ENCODE measurements at places on chromosomes 7 and 10. TPM values are rescaled to one million over a fixed set of nuclear protein-coding genes. Genes with fewer than 3 reads are reported as not detected.
A peak's percentile ranks its signal among the peaks of the same experiment; 100 is the strongest.

DNA sequence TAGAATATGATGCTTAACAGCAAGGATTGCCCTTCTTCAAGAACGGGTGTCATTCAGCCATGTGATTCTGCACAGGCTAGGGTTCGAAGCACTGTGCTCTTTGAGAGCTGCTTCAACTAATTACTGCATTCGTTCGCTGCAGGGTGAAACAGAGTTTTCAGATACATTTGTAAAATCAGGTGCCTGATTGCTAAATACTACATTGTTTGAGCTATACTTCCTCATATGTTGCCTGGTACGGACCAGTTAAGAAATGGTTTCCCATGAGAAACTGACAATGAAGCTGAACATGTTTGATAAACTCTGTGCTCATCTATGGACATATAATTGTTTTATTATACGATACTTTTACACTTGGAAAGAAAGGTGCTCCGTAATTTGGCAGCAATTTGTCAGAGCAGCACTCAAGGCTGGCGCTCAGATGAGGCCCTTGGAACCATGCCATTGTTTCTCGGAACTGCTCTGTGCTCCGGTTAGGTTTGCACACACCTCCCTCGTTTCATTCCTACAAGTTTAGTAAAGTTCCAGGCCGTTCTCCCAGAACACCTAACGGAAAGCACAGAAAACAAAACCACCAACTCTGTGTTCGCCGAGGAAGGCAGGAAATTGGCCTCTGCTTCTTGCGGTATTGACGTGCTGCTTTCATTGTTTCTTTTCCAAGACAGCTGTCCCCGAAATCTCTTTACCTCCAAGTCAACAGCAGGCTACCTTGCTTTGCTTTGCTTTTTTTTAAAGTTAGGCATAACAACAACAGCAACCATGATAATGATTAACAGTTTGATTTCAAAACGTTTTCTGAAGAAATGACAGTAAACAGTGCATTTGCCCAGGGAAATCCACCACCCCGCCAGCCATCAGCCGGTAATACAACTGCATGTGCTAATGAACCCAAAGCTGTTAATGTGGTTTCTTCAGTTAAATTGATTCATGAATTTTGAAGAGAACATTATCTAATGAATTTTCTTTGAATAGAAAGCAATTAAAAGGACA lies 206.9 kb downstream of the EBF3 start:
- H3K4me3 ChIP-seq, result no peak overlapping the region
- no peak overlapping the region for H3K27ac ChIP-seq
- H3K27me3 ChIP-seq, result no peaks in the 10 kb centered on the region
- DNase-seq, result no peak
- H3K4me1 ChIP-seq, result no peaks in the 10 kb centered on the region

GRCh38 chr10:3195726-3196125 lies 23.1 kb upstream of the PITRM1 start:
- H3K27me3 ChIP-seq, result peaks cover 16% of the 10 kb centered on the region
- peaks cover 19% of the 10 kb centered on the region for H3K4me1 ChIP-seq
- H3K36me3 ChIP-seq, result no peaks in the 10 kb centered on the region
- H3K27ac ChIP-seq, result no peak overlapping the region
- no peak for DNase-seq

DNA sequence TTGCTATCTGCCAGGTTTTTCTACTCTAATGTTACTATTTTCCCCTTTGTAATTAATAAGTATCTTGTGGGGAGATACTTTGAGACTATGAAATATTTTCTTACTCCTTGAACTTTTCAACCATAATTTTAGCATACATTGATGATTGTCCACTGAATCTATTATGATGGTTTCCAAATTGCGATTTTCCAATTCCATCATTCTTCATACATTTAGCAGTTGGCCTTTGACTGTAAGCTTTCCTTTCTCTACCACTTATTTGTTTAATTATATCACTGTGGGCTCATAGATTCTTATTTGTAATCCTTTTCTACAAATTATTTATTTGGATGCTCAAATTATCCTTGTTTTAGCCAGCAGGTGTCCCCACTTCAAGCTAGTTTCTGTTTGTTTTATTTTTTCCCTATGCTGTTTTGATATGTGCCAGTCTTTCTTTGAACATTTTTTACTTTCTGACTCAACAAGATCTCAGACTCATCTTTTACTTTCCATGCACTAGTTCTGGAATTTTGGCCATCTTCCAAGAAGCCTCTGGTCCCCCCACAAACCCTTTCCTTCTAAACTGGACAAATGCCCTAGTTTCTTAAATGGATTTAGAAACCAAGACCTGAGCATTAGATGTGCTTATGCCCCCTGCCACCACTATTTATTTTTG lies 11.4 kb upstream of the MRPS16 start:
- no peaks in the 10 kb centered on the region for H3K27me3 ChIP-seq
- no peak for DNase-seq
- H3K4me3 ChIP-seq, result no peak overlapping the region
- no peak overlapping the region for H3K27ac ChIP-seq

DNA sequence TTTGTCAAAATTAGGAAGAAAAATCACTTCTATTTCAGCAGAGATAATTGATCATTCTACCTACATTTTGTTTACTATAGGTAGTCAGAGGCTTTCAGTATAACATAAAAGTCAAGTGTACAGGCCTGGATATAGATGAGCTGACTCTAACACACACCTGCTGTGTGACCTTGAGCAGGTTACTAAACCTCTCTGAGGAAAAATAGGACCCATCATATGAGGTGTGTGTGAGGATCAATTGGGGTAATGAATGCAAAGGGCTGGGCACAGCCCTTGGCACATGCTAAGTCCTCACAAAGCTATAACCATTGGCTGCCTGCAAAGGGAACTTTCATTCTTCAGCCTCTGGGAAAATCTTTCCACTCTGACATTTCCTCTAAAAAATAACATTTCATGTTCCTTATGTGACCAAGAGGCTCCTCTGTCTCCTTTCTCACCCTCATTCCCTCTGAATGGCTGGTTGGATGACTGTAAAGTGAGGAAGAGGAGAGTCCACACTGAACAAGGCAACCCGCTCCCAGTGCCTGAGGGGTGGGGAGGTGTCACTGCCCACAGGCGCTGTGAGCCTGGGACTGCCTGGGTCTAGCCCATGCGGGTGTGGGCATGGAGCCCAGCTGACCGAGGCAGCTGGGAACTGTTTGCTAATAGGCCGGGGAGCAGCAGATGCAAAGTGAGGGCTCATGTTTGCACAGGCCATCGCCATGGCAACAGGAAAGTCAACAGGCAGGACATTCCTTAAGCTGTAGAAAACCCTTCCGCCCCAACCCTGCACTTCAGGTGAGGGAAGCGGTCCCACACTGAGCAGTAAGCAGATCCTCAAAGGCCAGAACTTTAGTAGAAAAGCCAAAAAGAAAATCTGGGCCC lies 36.8 kb downstream of the MYOF start:
- no peak overlapping the region for H3K27ac ChIP-seq
- H3K4me3 ChIP-seq, result no peak overlapping the region
- H3K36me3 ChIP-seq, result no peaks in the 10 kb centered on the region
- no peak for DNase-seq
- H3K4me1 ChIP-seq, result no peaks in the 10 kb centered on the region
- H3K27me3 ChIP-seq, result no peaks in the 10 kb centered on the region

DNA sequence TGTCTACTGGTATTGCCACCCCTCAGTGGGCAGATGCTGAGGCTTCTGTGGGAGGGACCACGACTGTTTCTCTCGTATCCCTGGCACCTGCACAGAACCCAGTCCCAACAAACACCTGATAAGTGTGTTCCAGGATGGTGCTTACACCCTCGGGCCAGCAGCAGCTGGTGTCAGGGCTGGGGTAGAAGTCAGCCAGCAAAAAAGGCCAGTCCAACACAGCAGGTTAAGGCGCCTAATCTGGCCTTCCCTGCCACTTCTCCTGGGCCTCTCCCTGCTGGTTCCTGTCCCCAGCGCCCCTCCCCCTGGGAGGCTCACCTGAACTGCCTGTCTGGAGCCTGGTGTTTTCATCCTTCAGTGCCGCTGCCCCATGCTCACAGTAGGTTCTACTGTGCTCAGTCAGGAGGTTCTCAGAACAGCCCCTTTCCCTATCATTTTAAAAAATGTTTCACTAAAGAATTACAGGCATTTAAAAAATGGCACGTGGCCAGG lies 20.0 kb downstream of the PODXL start:
- no peaks in the 10 kb centered on the region for H3K4me1 ChIP-seq
- H3K36me3 ChIP-seq, result no peaks in the 10 kb centered on the region
- H3K27me3 ChIP-seq, result no peaks in the 10 kb centered on the region
- no peak overlapping the region for H3K4me3 ChIP-seq
- H3K27ac ChIP-seq, result no peak overlapping the region

DNA sequence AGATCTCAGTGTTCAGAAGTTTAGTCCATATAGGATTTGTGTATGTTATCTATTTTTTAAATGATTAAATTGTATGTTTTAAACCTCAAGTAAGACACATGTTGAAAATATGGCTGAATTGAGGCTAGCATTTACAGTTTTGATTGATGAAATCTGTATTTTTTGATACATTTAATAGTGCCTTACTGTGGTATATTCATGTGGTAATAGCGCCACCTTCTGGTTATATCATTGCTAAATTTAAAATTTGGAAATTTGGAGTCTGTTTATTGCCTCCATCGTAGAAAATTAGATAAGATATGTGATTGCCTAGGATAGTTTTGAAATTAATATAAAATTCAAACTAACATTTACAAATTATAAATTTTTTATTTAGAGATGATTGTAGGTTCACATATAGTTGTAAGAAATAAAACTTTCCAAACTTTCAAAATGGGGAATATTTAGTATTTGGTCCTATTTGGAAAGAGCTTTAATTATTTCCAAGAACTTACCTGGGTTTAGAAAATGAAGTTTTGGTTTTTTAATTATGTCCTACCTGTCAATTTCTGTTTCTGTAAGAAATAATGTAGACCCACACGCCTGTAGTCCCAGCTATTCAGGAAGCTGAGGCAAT lies 19.1 kb upstream of the ARMS2 start:
- H3K4me3 ChIP-seq, result no peak overlapping the region
- no peaks in the 10 kb centered on the region for H3K27me3 ChIP-seq
- H3K27ac ChIP-seq, result no peak overlapping the region
- no peaks in the 10 kb centered on the region for H3K4me1 ChIP-seq
- peak; percentile 49 for DNase-seq

- no peaks in the 10 kb centered on the region for H3K36me3 ChIP-seq
- no peak overlapping the region for H3K27ac ChIP-seq
- H3K4me3 ChIP-seq, result no peak overlapping the region
- no peak for DNase-seq
- no peaks in the 10 kb centered on the region for H3K27me3 ChIP-seq
Observed at GRCh38 chr10:50506861-50507573, 116.7 kb downstream of the SGMS1 start.

DNA sequence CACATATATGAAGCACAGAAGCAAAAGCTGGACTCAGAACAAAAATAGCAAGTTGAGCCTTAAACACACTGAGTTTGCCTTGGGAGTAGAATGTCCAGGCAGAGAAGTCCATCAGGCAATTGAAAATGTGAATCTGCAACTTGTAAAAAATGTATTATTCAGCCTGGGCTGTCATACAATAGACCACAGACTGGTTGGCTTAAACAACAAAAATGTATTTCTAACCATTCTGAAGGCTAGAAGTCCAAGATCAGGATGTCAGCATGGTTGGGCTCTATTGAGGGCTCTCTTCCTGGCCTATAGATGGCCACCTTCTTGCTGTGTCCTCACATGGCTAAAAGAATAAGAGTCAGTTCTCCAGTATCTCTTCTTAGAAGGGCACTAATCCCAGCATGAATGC lies 76.5 kb upstream of the CAPZA2 start:
- no peaks in the 10 kb centered on the region for H3K36me3 ChIP-seq
- no peak overlapping the region for H3K27ac ChIP-seq
- no peak overlapping the region for H3K4me3 ChIP-seq
- DNase-seq, result no peak
- H3K27me3 ChIP-seq, result no peaks in the 10 kb centered on the region
- no peaks in the 10 kb centered on the region for H3K4me1 ChIP-seq

GRCh38 chr7:158450476-158451124 lies 137.0 kb downstream of the PTPRN2 start:
- no peak for DNase-seq
- H3K27me3 ChIP-seq, result peaks cover 6% of the 10 kb centered on the region
- no peak overlapping the region for H3K27ac ChIP-seq
- H3K36me3 ChIP-seq, result no peaks in the 10 kb centered on the region

- no peaks in the 10 kb centered on the region for H3K36me3 ChIP-seq
- H3K4me1 ChIP-seq, result peaks cover 36% of the 10 kb centered on the region
- H3K27me3 ChIP-seq, result peaks cover 5% of the 10 kb centered on the region
Observed at GRCh38 chr7:132488634-132489302, 87.5 kb downstream of the PLXNA4 start.

DNA sequence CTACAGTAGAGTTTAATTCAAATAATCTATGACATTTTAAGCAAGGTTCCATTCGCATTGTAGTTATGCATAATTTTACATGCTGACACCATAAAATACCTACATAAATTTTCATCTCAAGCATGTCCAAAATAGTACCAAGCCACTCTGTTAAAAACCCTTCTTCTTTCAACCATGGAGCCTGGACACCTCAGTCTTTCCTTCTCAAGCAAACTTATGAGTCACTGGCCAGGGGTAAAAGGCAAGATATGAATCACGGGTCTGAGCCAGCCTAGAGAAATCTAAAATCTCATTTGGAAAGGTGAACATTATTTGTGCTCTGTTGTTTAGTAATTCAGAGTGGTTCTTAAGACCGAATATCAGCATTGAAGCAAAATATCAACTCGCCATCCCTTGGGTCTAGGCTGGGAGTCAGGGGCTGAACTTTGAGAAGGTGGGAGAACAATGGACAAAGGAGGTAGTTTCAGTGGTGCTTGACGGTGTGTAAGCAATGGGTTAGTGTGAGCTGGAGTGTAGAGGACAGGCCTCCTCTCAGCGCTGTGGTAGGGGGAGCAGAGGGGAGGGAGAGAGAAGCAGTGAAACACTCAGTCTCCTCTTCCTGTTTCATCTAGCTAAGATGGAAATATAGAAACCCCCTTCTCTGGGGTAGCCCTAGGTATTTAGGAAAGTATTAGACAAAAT lies 19.1 kb upstream of the GPAM start:
- no peak for DNase-seq
- no peaks in the 10 kb centered on the region for H3K36me3 ChIP-seq
- no peak overlapping the region for H3K4me3 ChIP-seq
- H3K4me1 ChIP-seq, result no peaks in the 10 kb centered on the region
- H3K27ac ChIP-seq, result no peak overlapping the region

DNA sequence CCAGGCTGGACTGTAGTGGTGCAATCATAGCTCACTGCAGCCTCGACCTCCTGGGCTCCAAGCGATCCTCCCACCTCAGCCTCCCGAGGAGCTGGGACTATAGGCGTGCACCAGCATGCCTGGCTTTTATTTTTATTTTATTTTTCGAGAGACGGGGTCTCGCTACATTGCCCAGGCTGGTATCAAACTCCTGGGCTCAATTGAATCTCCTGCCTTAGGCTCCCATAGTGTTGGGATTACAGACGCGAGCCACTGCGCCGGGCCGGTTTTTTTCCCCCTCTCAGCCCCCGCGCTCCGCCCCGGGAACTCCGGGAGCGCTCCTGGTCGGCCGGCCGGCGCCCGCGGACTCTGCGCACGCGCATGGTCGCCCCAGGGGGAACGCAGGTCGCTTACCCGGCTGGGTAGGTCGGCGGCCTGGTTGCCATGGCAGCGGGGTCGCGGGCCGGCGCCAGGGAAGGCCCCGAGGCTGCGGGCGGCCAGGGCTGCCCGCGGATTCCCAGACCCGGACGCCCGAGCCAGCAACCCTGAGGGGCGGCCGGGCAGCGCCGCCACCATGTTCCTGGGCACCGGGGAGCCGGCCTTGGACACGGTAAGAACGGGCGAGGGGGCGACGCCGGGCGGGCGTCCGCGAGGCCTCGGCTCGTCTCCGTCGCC lies at the start of gene IQCE:
TSS of gene IQCE (plus strand) at position 351 of the 654 bp plus-strand sequence. CDS start at position 554, 203 bp downstream.
- no peaks in the 10 kb centered on the region for H3K27me3 ChIP-seq
- DNase-seq, result peak; percentile 85
- H3K36me3 ChIP-seq, result no peaks in the 10 kb centered on the region
- peak within 1 kb of the TSS; percentile 53 for H3K4me3 ChIP-seq
- peak within 1 kb of the TSS; percentile 47 for H3K27ac ChIP-seq

Gene MMP21
- not detected for total RNA-seq

Gene HOXA6
- total RNA-seq, result not detected

Gene SLC26A5
- not detected for total RNA-seq

Gene SOSTDC1
- not detected for total RNA-seq

Gene AOC1
- not detected for total RNA-seq

Gene CLRN3
- not detected for total RNA-seq

Gene TMEM184A
- total RNA-seq, result not detected
